Stimulated activated CD8-positive, alpha-beta memory T cell treated with anti-CD3 and anti-CD28 coated beads, Interleukin-15, amount 100 ng/mL, for 24 hours (primary cell): ENCODE measurements at places on chromosomes 3 and 15.

- DNase-seq = no peak
Observed at GRCh38 chr3:141050576-141051442, at the start of gene SPSB4. Gene SPSB4, plus strand, starts transcription at chr3:141051347. Its CDS starts 14,758 bp downstream, at chr3:141066105.

GRCh38 chr15:34986326-34986725, 1.8 kb downstream of the ZNF770 start:
- no peak for DNase-seq

DNA sequence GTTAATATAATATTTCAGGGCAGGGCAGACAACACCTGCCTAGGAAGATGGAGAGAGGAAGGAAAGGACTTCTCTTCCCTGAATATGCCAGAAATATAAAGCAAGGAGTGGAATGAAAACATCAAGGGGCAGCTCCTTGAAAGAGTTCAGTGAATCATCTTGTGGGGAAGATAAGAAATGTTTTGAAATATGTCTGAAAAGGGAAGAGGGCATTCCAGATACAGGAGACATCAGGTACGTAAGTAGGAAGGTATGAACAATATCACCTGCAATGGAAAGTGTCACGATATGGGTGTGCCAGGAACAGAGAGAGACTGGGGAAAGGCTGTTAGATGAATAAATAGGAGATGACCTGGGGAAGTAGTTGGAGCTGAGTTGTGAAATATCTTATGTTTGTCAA, 75.8 kb upstream of the WDR72 start:
- no peak for DNase-seq

DNA sequence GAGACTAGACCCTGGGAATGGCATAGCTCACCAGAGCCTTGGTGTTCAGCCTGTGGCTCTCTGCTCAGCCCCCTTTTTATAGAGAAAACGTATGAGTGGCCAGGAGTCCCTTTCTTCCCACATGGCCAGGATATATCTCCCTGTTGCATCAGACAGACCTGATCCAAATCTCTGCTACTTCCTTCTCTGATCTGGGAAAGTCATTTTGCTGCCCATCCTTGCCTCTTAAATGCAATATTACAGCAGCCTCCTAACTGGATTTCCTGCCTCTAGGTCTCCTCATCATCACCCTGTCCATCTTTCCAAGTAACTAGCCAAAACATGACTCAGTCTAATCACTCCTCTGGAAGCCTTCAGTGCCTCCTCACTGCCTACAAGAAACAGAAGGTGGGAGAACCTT, 42.9 kb downstream of the CTDSPL start:
- no peak for DNase-seq

DNA sequence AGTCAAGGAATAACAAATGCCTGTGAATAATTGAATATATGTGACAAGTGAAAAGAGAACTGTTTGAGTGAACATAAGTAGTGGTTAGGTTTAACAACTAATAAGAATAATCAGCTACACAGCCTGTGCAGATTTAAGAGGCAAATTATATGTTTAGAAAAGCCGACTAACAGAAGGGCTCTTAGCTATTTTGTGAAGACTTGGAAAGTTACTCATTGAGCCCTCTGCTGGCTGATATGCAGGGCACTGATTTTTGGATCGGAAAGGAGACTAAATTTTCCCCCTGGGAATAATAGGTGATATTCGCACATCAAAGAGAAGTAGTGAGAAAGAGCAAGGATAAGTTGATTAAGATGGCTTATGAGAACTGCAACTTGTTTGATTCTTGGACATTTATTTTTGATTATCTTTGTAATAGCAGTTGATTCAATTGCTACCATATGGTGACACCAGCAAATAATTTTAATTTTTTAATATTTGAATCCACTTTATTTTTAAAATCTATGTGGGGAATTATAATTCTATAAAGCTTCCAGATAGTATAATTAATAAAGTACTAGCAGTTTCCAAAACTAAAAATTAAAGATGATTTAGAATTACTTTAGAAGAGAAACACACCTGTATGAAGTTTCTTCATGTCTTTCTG, 156.2 kb downstream of the NLGN1 start:
- DNase-seq = no peak

DNA sequence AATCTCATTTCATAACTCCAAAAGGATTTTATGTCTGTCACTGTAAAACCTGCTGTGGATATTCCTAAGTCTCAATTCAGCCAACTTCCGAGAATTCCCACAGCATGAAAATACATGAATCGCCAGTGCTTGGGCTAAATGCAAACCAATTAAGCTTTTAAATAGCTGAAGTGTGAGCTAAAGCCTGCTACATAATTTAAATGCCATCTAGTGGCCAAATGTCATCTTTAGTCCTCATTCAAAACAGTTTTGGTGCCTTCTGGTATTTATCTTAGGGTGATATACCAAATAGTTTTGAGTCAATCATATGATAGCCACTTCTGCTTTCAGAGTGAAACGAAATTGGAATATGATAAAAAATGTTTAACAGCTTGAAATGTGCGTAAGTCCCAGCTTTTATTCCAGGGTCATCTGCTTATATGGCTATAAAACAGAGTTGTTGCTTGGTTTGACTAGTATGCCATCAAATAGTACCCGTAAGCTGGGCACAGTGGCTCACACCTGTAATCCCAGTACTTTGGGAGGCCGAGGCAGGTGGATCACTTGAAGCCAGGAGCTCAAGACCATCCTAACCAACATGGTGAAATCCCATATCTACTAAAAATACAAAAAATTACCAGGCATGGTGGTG, 41.8 kb upstream of the CCNL1 start:
- no peak for DNase-seq

- no peak for DNase-seq
Observed at GRCh38 chr3:38574411-38575278, 74.8 kb downstream of the SCN5A start.

- no peak for DNase-seq
Observed at GRCh38 chr3:125059488-125060245, 3.9 kb upstream of the HEG1 start.

DNA sequence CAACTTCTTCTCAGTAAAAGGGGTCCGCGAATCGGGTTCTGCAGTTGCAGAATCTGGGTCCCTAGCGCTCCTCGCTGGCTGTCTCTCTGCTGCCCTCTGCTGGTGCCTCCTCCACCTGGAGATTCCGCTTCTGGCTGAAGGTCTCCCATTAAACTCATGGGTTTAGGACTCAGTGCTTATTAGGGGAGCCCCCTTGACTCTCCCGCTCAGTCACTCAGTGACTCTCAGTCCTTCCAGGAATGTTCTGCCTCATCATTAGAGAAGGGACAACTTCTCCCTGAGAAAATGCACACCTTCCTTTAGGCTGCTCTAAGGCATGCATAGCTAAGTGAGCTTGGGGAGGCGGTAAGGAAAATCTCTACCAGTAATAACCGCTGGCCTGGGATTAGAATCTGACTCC, 7.1 kb downstream of the CPN2 start:
- DNase-seq = peak; percentile 58

GRCh38 chr3:36393563-36393962, 13.3 kb downstream of the STAC start:
- no peak for DNase-seq

- DNase-seq = no peak
Observed at GRCh38 chr3:20307383-20307782, 121.4 kb upstream of the SGO1 start.

GRCh38 chr3:136042608-136043221, 77.2 kb downstream of the PPP2R3A start:
- no peak for DNase-seq

DNA sequence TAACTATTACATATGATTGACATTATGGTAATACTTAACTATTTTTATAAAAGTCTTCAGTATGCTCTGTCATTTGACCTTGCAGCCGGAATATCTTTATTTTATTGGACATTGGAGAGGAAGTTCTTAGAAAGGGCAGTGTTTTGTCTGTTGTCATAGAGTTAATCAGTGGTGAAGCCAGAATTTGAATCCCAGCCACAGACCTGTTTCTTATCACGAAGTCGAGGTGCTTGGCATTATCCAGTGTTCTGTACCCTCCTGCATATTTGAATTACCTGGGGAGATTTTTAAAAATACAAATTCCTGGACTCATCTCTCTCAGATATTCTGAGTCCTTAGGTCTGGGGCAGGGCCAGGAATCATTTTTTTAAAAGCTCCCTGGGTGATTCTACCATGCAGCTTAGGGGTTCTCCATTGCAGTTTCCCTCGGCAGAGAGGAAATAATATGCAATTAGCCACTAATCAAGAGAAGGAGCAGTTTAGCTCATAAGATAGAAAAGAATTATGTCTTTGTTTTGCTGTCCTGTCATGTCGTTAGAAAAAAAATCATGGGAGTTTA, 195.6 kb upstream of the CFAP20DC start:
- DNase-seq = no peak

- no peak for DNase-seq
Observed at GRCh38 chr15:50377867-50378751, 23.1 kb upstream of the GABPB1 start.

DNA sequence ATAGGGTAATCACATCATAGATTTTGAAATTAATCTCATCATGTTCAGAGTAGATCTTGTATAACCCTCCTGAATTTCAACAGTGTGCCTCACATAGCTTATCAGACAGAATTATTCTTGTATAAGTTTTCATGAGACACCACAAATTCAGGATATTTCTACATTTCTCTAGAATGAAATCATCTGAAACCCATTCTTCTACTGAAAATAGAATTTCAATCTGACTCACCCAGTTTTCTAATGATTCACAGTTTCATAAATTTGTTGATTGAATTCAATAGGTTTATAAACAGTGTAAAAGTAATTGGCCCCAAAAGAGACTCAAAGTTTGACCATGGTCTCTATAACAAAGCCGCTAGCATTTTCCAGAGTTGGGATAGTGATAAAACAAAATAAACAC, 1082.6 kb upstream of the EPHA6 start:
- DNase-seq = no peak

DNA sequence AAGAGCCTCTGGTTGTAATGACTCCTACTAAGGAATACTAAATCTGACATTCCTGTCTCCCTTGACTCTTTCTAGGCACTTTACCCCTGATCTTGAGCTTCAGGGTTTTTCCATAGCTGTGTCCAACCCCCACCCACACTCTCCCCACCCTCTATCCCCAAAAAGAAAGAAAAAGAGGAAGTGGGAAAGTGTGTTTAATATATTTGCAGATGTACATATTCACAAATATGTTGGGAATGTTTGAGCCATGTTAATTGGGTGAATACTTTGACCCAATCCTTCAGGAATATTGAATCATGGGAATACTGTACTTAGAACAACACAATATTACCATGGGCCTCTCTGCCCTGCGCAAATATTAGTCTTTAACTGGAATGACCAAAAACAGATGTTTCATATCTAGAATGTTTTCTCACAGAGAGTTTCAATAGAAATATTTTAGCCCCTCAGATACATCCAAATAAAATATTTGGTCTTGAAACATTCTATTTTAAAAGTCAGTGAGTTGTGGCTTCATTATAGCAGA, 19.8 kb upstream of the PFN2 start:
- no peak for DNase-seq

- DNase-seq = no peak
Observed at GRCh38 chr3:11671648-11672100, 28.0 kb upstream of the VGLL4 start.

DNA sequence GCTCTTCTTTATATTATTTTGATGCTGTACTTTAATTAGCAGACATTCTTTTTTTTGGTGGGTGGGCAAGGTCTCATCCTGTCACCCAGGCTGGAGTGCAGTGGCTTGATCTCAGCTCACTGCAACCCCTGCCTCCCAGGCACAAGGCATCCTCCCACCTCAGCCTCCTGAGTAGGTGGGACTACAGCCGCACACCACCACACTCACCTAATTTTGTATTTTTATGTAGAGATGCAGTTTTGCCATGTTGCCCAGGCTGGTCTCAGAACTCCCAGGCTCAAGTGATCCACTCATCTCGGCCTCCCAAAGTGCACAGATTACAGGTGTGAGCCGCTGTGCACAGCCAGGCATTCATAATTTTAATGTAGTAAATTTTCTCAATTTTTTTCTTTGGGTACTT, 608.1 kb downstream of the ZNF385D start:
- no peak for DNase-seq

DNA sequence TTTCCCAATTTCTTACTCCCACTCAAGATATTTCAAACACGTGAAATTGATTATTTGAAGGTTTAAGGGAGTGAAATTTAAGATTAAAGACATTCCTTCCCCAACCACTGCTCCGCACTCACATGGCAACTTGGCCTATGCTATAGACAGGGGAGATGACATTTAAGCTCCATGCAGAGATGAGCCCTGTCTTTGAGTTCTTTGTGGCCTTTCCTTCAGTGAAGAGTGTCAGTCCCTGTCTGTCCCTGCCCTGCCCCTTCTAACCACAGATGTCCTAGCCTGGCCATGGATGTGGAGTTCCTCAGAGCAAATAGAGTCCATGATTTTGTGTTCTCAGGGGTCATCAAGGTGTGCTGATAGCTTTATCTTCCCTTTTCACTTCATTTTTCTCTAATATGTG, 29.4 kb upstream of the THBS1 start:
- no peak for DNase-seq
